DMS53 (cell line): ENCODE measurements at places on chromosomes 7 and 10.

DNA sequence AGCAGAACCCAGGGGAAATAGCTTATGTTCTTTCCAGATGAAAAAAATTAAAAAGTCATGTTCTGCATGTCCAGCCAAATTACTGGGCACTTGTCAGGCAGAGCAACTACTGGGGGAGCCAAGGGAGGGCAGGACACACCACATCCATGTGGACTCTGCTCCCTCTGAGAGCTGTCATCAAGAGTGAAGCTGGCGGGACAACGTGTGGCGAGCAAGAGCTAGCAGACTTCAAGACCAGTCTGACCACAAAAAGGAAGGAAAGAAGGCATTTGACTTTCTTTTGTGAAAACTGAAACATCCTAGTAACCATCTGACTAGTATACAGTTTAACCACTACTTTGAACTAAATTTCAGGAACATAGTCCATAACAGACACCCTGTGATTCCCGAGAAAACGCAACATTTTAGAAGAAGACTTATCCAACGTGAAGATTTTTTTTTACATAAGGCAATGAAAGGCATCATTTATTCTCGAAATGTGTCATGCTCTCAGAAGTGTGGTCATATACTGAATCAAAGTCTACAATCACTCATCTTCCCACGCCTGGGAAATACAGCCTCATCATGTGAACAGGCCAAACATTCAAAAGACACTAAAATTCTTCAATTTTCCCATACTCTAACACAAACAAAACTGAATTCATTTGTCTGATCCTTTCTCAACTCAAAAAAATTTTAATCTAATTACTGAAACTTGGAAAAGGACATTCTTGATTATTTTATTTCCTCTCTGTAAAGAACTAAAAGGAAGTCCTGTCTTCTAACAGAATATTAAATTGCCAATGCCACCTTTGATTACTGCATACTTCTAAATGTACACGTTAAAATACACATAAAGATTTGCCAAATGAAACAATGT lies 15.5 kb downstream of the CYTH3 start:
- DNase-seq = peak; percentile 27

DNA sequence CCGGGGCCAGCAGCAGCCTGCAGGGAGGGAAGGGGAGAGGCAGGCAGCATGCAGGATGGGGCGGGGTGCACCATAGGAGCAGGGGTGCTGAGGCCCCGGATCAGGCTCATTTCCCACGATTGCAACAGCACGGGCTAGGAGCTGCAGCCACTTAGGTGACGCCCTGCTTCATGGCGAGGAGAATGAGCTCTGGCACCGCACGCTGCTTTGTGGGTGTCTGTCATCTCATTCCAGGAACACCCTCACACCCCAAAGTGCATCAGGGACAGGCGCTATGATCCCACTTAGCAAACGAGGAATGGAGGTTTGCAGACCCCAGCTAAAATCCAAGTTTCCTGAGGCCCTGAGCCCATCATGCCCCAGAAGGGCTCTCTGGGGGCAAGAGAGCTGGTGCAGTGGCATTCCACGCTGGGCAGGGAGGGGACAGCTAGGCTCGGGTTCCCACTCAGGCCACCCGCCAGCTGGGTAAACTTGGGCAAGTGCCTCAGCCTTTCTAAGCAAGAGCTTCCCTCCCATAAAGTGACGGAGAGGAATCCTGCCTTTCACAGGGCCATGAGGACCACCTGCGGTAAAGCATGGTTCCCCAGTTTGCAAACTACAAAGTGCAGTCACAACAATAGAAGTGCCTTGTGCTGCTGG lies 9.3 kb downstream of the KCNH2 start:
- no peak for DNase-seq

DNA sequence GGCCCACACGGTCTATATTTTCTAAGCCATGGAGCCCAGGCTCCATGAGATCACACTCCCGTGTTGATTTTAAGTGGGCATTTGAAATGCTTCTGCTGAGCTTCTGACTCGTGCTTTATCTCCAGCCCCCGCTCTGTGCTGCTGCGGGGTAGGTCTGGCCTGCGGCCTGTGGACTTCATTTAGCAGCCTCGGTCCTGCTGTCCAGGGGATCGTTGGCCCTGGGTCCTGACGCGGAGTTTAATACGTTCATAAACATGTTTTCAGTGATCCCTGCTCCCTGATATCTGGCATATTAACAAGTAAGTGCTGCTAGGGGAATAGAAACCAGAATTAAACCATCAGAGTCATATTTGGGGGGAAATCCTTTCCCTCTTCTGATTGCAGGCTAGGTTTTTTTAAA lies 540.3 kb upstream of the MGMT start:
- no peak for DNase-seq

DNA sequence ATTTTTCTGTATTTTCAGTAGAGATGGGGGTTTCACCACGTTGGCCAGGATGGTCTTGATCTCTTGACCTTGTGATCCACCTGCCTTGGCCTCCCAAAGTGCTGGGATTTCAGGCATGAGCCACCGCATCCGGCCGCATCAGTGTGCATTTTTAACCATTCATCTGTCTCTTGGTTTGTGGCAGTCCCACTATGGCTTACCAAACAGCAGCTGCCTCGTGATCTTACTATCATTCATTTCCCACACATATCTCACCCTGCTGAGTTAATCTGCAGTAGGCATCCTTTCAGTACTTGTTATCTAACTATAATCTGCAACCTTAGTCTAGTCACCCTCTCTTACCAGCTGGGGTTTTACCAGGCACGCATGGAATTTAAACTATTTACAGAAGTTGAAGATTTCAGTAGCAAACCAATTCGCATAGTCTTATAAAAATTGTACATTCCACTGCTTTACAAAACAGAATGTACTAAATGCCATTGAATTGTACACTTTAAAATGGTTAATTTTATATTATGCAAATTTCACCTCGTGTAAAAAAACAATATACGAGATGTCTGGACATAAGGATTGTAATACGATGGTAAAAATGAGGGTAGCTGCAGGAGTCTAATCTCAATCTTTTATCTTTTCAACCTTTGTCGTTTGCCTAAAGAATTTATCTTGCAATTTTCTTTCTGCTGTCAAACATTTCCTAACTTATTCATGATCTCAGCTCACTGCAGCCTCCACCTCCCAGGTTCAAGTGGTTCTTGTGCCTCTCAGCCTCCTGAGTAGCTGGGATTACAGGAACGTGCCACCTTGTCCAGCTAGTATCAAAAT lies 4.6 kb upstream of the TBC1D12 start:
- no peak for DNase-seq

- DNase-seq = no peak
Measured at GRCh38 chr10:122258136-122259074, 12.7 kb upstream of the BTBD16 start.
